ENCODE measurements at places on chromosomes 1 and 21. TPM values are rescaled to one million over a fixed set of nuclear protein-coding genes. Genes with fewer than 3 reads are reported as not detected.
A peak's percentile ranks its signal among the peaks of the same experiment; 100 is the strongest.

ADGRL2 gene
- total RNA-seq: not detected

C1orf226 gene
- 0.10 TPM for total RNA-seq

SYTL1 gene
- total RNA-seq: 191 TPM

KCNK1 gene
- total RNA-seq: 0.99 TPM

CSDE1 gene
- 641 TPM for total RNA-seq

DNA sequence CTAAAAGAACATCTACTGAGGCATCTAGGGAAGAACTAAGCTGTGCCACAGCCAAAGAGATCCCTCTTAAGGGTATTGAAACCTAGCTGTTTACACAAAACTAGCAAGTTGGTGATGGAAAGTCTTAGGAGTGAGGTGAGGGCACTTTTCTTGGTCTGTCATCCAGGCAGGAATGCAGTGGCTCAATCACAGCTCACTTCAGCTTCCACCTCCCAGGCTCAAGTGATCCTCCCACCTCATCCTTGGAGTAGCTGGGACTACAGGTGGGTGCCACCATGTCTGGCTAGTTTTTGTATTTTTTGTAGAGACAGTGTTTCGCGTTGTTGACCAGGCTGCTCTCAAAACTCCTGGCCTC is 2.4 kb downstream of the PLEKHO1 start:
- no peak for DNase-seq
- H3K4me3 ChIP-seq: peak overlapping the region; percentile 94
- H3K36me3 ChIP-seq: peaks cover 39% of the 10 kb centered on the region
- H3K4me1 ChIP-seq: peaks cover 39% of the 10 kb centered on the region
- H3K27me3 ChIP-seq: no peaks in the 10 kb centered on the region

DNA sequence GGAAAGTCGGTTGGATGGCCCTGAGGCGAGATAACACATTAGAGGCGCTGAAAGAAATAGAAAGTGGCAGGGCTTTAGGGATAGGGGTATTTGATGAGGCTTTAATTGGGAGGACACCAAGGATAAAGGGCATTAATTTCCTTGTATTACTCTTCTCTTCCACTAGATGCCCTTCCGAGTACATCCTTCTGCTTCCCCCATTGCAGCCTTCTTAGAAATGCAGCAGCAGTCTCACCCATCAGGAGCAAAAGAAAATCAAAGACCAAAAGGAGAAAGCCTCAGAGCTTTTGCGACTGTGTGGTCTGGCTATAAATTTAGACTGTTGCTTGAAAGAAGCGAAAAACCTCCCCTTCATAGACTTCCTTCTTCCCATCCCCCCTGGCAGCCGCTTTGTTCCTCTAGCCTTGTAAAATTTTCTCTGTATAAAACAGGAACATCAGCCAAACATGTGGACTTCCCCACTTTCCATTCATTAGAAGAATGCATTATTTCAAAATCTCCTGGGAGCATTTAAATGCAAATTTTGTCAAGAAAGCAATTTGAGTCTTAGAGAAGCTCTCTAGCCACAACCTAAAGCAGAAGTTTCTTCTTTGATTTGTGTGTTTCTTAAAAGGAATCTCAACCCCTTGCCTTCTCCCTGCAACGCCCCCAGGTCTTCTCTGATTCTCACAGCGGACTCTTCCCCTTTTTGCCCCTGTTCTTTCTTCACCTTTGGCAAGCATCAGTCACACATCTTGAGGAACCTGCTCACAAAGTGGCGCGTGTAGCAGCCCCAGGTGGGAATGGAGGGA is 76.6 kb downstream of the NDUFS5 start:
- no peak overlapping the region for H3K27ac ChIP-seq
- H3K36me3 ChIP-seq: no peaks in the 10 kb centered on the region
- no peaks in the 10 kb centered on the region for H3K27me3 ChIP-seq

DNA sequence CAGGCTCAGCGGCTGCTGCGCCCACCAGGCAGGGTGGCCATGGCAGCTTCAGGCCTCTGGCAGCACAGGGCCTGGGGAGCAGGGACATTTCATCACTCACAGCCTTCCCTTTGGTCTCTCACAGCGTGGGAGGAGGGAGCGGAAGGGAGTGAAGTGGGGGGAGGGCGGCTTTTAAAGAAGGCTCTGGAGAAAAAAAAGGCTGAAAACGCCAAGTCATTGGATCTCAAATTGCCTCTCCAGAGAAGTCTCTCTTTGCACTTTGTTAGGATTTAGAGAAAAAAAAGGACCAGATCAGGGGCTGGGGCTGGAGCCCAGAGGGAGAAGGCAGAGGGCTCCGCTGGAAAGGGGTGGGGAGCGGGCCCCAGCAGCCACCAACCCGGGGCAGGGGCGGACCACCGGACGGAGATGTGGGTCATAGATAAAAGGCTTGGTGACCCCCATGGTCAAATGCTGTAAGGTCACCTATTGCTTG is 209.9 kb downstream of the GRIK3 start:
- H3K4me3 ChIP-seq: no peak overlapping the region
- DNase-seq: no peak
- H3K27ac ChIP-seq: no peak overlapping the region
- H3K36me3 ChIP-seq: no peaks in the 10 kb centered on the region
- no peaks in the 10 kb centered on the region for H3K27me3 ChIP-seq

DNA sequence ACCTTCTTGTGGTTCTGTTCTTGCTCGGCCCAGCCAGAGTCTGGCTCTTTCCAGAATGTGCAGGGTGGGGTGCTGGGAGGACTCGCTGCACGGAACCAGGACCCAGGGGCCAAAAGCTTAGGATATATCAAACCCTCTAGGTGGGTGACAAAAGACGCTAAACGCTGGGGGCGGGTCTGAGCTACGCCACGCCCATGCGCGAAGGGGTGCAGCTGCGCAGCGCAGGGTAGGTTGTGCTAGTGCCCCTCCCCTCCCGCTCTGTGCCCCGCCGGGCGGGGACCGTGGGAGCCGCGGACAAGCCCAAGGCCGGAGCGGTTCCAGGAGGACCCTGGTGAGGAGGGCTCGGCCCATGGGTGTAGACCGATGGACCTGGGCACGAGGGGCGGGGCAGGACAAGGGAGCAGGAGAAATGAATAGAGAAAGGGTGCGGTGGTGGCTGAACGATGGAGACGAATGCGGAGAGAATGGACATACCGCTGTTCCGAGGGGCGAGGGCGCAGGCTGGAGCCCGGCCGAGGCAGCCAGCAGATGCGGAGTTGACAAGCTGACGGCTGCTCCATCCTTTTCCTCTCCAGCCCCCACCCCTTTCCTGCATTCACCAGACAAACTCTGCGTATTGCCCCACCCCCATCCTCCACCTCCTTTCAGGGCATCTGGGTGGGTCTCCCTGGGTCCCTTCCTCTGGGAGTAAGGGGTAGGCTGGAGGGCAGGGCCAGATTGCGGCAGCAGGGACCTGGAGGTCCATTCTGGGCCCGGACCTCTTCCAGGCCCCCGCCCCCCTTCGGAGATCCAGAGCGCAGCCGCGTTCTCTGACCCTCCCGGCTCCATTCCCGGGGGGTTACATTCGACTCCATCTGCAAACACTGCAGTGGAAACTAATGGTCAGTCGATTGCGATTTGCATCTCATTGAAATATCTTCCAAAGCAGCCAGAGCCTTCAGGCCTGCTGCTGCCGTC is at the start of gene RUSC1:
RUSC1 (plus strand) TSS at position 234 of the 957 bp plus-strand sequence. CDS start 880 bp downstream, outside the sequence.
- no peaks in the 10 kb centered on the region for H3K36me3 ChIP-seq
- peaks cover 37% of the 10 kb centered on the region for H3K4me1 ChIP-seq
- no peaks in the 10 kb centered on the region for H3K27me3 ChIP-seq
- H3K27ac ChIP-seq: no peak within 1 kb of the TSS

DNA sequence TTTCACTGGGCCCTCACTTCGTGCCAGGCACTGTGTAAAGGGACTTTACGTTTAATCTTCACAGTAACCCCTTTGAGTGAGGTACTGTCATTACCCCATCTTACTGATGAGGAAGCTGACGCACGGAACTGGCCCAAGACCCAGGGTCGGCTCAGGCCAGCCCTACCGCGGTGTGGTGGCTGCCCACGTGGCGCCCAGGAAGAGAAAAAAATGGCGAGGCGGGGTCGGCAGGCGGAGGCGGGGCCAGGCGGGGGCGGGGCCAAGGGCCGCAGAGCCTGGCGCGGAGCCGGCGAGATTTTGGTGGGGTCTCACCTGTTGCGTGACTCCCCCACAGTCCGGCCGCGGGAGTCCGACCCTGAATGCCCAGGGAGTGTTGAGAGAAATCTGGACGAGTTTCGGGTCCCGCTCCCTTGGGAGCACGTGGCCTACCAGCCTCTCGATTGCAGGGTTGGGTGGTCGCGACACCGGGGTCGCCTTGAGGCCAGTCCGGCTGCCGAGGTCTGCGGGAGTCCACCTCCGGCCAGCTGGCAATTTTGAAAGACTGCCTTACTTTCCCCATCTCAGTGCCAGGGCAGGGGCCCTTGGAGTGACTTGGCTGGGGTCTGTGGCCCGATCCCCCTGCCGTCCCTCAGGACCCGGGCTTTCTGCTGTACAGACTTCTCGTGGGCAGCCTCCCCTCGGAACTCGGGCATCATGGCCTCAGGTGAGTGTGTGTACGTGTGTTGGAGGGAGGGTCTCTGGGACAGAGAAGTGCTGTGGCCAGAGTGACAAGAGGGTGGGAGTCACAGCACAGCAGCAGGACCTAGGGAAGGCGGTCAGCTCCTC is at the start of the genes AMPD2 and GNAT2:
AMPD2 (plus strand) TSS at position 262 of the 825 bp plus-strand sequence. CDS start 1,339 bp downstream, outside the sequence.
GNAT2 (minus strand) TSS at position 41 of the 825 bp plus-strand sequence. CDS start 6,746 bp downstream, outside the sequence.
- no peaks in the 10 kb centered on the region for H3K27me3 ChIP-seq
- H3K4me1 ChIP-seq: peaks cover 54% of the 10 kb centered on the region
- H3K4me3 ChIP-seq: peak within 1 kb of the TSS; percentile 83
- peak within 1 kb of the TSS; percentile 85 for H3K27ac ChIP-seq
- no peaks in the 10 kb centered on the region for H3K36me3 ChIP-seq
- DNase-seq: peak; percentile 72

GRCh38 chr1:100076744-100077143 is 56.0 kb downstream of the SASS6 start:
- no peak overlapping the region for H3K27ac ChIP-seq
- H3K27me3 ChIP-seq: no peaks in the 10 kb centered on the region
- no peak overlapping the region for H3K4me3 ChIP-seq
